ENCODE measurements at places on chromosomes 4 and X. TPM values are rescaled to one million over a fixed set of nuclear protein-coding genes. Genes with fewer than 3 reads are reported as not detected.

Gene HERC5
- 6.6 TPM for total RNA-seq

Gene SLC9B1
- 0.21 TPM for total RNA-seq

GRCh38 chr4:158865520-158866177 is 96.8 kb downstream of the FNIP2 start:
- no peak for DNase-seq

Gene MXRA5
- 4.9 TPM for total RNA-seq

- no peak for DNase-seq
These were observed 9.4 kb upstream of the HERC5 start for GRCh38 chr4:88447371-88448095.

Gene XAGE1A
- not detected for total RNA-seq

GRCh38 chr4:6270636-6271121 is 1.0 kb downstream of the WFS1 start:
- no peak for DNase-seq

GRCh38 chrX:31228909-31229308 is 157.1 kb upstream of the FTHL17 start:
- no peak for DNase-seq

Gene ARR3
- total RNA-seq: not detected
